Activated CD4-positive, alpha-beta T cell treated with anti-CD3 and anti-CD28 coated beads, Interleukin-2, amount 50 U/mL, for 16 hours (primary cell): ENCODE measurements at places on chromosomes 6 and 20.

GRCh38 chr20:36644032-36644705 is 1.8 kb downstream of the SLA2 start:
- DNase-seq: peak; percentile 67

DNA sequence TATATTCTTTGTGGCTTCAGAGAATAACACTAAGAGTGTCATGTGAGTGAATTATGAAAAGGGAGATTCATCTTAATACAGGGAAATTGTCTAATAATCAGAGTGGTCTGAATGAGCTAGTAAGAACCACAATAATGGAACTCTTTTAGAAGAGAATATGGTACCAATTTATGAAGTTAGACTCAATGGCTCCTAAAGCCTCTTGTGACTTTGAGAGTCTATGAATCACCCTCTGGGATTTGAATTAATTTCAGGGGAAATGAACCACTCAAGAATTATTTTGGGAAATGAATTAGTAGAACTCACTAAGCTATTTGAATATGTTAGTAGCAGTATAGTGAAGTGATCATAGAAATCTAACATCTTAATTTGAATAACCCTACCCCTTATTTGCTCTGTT is 14.3 kb downstream of the PCMT1 start:
- no peak for DNase-seq

- DNase-seq: no peak
Measured at GRCh38 chr6:144823131-144823530, 538.0 kb downstream of the UTRN start.

- DNase-seq: no peak
Measured at GRCh38 chr6:163263998-163264661, 150.4 kb upstream of the QKI start.

GRCh38 chr20:52552181-52552872 is 360.7 kb upstream of the ZFP64 start:
- no peak for DNase-seq

DNA sequence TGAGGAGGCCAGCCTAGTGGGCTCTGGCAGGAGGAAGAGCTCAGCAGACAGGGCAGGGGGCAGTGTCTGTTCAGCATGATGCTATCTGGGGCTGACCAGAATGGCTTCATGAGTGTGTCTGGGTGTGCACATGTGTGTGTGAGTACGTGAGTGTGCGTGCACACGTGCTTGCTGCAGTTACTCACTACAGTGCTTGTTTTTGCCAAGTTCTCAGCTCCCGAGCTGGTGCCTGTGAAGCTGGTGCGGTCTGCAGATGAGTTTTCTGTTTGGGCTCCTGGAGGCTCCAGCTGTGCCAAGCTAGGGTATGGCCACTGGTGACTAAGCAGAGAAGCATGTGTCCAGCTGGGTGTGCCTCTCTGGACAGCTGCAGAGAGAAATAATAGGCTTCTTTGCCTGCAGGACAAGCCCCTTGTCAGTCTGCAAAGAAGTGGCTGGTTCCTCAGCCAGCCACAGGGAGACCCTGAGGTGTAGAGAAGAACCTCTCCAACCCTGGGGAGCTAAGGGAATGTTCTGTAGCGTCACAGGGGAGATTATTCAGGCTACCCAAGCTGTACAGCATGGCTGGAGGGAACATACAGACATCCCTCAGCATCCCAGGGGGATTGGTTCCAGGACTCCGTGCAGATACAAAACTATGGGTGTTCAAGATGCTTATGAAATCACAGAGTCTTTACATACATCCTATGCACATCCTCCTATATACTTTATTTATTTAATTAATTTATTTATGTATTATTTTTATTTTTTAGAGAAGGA is 40.2 kb upstream of the FAM50B start:
- DNase-seq: no peak

GRCh38 chr6:154508573-154509375 is 1.7 kb downstream of the CNKSR3 start:
- DNase-seq: no peak

DNA sequence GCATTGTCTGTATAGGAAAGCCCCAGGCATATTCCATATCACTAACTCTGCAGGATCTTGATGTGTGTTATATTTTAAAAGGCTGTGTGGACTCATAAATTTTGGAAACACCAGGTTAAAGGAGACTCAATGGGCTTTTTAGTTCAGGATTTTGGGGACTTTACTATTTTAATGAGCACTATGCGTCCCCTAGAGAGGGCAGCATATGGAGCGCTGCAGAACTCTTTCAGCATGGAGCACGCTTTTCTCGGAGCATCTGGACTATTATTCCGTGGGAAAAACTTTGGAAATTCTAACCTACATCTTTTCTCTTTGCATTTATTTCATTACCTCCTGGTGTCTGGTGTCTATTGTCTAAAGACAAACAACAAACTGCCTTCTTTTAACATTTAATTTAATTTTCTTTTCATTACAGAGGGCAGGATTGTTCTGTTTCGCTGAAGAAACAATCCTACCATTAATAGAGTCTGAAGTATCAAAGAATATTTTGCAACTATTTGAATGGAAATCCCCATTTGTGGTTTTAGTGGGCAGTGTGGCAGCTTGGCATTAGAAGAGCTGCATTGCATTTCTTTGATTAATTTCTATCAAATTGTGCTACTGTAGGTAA is 399.9 kb upstream of the HSF2 start:
- DNase-seq: no peak

GRCh38 chr6:142884214-142885035 is 60.6 kb downstream of the HIVEP2 start:
- DNase-seq: no peak

DNA sequence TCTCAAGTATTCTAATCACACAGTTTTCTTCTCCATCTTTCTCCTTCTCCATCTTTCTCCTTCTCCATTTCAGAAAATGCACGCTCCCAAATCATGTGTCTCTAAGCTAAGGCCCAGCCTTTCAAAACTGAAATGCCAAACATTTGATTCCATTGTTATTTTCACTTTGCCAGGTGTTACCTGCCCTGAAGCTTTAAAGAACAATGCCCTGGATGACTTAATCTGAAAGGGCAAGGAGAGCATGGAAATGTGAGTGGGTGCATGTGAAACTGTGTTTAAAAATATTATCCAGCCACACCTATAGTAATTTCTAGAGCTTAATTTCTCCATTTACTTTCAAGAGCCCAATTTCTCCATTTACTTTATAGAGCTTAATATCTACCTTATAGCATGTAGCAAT is 42.4 kb upstream of the GCLC start:
- DNase-seq: no peak

DNA sequence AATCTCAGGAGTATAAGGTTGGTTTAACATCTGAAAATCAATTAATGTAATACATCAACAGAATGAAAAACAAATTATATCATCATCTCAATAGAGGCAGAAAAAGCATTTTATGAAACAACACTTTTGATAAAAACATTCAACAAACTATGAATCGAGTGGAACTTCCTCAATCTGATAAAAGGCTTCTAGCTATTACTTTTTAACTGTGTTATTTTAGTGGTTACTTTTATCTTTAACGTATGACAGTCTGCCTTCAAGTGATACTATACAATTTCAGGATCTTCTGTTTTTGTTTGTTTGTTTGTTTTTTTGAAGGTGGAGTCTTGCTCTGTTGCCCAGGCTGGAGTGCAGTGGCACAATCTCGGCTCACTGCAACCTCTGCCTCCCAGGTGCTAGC is 73.7 kb downstream of the ZFAND3 start:
- no peak for DNase-seq

DNA sequence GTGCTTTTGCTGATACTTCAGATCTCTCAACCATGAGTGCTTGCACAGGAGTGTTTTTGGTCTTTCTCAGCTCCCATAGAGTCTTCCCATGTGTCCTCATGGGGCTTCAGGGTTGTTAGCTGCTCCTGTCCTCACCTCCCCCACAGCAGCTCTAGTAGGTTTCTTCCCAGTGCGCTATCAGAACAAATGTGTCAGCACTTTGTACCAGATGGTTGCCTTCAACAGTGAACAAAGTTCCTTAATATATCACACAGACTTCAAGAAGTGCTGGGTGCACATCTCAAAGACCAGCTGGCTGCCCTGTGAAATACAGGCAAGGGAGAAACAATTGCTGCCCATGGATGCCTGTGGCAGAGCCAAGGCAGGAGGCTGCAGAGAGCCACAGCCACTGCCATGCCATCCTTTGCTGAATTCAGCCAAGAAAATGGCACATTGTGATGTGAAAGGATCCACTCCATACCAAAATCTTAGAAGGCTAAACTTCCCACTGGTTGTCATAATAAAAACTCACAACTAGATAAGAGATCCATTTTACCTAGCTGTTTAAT is 471.3 kb downstream of the C6orf118 start:
- no peak for DNase-seq

GRCh38 chr6:143111443-143111842 is 50.8 kb downstream of the AIG1 start:
- DNase-seq: no peak

DNA sequence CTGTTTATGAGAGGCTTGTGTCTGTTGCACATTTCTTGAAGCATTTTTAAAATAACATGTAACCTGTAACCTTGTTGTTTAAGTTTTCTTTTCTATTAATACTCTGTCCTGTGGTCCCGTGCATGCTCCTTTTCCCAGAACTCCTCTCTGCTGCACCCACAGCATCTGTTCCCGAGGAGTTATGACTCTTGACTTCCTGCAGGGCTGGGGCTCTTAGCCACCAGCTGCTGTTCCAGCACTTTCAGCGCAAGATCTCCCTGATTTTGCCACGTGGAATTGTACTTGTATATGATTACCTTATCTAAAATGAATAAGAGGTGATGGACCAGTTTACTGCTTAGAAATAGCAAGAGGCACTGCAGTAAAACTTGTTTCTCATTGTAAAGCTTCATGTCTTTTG is 150.6 kb downstream of the QKI start:
- no peak for DNase-seq

DNA sequence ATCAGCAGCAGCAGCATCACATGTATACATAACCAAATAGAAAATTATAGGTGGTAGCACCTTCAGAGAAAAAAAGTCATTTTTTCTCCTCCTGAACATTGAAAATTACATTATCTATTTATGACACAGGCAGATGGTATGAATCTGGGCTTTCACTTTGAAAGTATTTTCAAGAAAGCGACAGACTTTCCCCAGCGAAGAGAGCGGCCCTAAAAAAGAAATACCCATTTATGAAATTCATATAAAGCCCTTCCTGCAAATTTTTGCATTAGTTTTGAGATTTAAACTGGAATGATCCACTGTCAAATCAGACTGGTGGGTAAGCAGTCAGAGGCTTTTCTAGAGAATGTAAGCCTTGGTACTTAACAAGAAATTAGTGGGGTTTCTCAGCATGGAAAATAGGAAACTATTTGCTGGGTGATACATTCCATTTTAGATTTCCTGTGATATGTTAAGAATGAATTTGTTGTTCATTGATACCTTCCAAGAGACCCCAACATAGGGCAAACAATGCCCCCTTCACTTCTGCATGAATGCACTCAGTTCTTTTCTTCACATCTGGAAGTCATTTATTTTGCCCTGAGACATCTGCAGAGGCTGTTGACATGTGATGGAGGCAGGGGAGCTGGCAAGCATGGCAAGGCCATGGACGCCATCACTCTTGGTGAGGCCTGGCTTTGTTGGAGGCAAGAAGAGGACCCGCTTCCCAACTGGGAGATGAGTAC is 147.0 kb downstream of the LINC00237 start:
- no peak for DNase-seq

DNA sequence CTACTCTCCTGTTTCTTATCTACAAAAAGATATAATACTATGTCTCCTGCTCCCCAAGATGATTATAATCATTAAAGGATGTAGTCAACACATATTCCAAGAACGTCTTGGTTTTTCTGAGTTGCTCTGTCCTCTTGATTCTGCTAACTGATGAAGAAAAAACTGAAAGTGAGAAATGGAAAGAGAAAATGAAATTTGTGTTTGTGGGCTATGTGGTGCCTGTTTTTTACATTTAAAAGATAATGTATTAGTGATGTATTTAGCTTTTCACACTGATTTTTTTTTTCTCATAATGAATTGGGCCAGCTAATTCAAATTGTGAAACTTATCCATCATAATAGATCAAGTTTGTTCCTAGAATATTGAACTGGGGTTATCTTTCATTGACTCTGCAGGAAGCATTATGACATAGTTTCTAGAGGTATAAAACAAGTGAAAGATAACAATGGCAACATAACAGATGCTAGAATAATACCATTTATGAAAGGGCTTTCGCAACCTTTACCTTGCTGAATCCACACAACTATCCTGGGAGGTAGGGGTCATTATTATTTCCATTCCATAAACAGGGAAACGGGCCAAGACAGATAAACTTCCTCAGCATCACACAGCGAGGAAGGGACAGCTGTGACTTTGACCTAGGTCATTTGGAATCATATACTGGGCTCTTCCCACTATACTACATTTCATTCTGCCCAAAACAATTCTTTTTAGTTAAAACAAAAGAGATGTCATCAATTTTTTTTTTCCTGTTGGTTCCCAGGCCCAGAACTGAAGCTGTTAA is 336.7 kb downstream of the GJA1 start:
- peak; percentile 20 for DNase-seq

- DNase-seq: peak; percentile 67
Measured at GRCh38 chr6:14542670-14543366, 425.2 kb downstream of the CD83 start.

GRCh38 chr20:49394264-49394663 is 88.2 kb downstream of the KCNB1 start:
- DNase-seq: no peak

- DNase-seq: peak; percentile 20
Measured at GRCh38 chr6:26501482-26501986, 1.4 kb downstream of the BTN1A1 start.

DNA sequence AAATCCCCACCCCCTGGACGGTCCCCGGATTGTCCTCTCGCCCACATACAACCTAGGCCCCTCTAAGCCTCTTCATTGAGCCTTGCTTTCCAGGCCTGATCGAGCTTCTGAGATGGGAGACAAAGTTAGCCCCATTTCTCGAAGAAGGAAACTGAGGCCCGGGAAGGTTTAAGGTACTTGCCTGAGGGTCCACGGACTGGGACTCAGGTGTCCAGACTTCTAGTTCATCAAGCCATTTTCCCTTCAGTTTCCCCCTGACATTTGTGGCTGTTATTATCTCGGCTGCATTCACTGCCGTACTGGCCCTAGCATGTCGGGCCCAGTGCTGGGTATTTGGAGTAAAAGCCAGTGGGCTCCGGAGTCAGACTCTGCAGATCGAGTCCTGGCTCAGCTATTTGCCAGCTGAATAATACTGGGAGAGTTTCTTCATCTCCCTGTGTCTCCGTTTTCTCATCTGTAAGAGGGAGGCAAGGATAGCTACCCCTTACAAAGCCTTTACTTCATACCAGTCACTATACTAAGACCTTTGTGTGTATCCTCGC is 633 bp downstream of the RPRD1B start:
- DNase-seq: no peak

GRCh38 chr20:41278936-41279335 is 38.6 kb downstream of the ZHX3 start:
- no peak for DNase-seq

- no peak for DNase-seq
Measured at GRCh38 chr20:25248786-25249172, 894 bp downstream of the PYGB start.

- peak; percentile 31 for DNase-seq
Measured at GRCh38 chr20:57498425-57499400, 26.2 kb downstream of the CTCFL start.

- no peak for DNase-seq
Measured at GRCh38 chr6:167782698-167783517, 43.8 kb upstream of the AFDN start.

GRCh38 chr20:42155586-42155985 is 537.4 kb upstream of the CHD6 start:
- no peak for DNase-seq

GRCh38 chr6:161443848-161444247 is 170.0 kb upstream of the AGPAT4 start:
- DNase-seq: no peak
